ENCODE measurements at places on chromosomes 3 and 15.
A peak's percentile ranks its signal among the peaks of the same experiment; 100 is the strongest.

DNA sequence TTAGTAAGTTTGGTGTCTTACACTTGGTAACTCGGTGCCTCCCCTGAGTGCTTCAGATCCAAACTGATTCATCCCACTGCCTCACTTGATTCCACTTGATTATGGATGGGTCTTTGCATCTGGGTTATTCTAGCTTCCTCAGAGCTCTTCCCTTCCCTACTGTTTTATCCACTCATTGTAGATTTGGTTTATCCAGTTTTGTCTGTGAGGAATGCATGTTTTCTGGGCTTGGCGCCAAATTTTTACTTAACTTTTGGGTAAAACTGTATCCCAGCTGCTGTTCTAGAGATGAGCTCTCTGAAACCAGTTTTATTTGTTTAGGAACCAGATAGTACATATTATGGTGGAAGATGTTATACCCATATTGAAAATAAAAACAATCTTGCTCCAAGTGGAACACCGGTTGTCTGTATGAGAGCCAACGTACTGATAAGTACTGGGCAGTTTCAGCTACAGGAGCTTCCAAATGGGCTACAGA lies 20.9 kb downstream of the RAD54L2 start:
- DNase-seq: peak; percentile 53

DNA sequence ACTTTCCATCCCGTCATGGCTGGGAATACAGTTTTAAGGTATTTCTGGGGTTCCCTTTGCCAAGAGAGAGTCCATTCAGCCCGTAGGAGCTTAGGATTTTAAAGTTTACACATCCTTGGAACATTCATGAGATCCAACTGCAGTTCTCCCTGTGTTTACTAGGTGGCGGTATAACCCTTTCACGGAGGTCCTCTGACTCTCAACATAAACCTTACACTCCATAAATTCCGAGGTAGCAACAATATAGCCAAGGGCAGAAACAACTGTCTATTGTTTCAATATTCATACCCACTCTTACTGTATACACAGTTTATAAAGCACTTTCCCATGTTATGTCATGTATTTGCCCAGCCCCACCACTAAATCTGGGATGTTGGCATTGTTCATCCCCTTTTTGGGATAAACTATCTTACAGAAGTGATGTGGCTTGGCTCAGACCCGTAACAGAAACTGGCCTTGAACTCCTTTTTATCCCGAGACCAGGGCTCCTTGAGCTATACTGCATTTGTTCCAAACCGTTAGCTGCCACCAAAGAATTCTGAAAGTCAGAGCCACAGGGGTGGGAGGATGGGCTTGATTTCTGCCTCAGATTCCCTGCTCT lies 69.2 kb upstream of the COL6A5 start:
- DNase-seq: peak; percentile 69

DNA sequence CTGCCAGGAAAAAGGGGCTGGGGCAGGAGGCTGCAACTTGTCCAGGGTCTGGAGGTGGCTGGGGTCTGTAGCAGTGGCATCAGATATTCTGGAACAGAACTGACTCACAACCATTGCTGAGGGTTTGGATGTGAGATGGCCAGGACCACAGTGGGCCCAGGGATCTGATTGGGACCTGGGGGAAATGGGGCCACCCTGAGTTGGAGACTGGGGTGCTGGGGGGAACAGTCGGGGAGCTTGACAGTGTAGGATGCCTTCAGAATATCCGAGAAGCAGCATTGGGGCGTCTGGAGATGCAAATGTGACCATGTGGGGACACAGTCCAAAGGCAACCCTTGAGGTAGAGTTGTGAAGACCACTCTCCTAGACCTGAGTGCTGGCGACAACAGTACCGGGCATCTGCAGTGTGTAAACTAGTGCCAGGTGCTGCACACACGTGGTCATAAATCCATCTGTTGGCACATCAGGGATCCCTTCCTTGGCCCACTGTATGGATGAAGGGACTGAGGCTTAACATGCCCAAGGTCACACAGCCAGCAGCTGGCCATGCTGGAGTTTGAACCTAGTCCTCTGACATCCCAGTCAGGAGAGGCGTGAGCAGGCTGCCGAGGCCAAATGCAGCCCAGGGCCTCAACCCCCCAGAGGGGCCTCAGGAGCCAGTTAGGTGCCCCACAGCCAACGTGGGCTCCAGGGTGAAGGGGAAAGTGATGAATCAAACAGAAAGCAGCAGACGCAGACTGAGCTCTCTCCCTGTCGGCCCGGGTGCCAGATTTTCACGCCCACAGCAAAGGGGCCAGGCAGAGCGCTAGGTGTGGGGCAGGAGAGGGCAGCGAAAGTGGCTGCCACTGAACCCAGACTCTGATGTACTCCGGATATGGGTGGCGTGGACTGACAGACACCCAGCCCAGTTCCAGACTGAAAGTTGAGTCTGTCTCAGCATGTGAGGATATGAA lies 18.8 kb downstream of the HEMK1 start:
- no peak for DNase-seq

DNA sequence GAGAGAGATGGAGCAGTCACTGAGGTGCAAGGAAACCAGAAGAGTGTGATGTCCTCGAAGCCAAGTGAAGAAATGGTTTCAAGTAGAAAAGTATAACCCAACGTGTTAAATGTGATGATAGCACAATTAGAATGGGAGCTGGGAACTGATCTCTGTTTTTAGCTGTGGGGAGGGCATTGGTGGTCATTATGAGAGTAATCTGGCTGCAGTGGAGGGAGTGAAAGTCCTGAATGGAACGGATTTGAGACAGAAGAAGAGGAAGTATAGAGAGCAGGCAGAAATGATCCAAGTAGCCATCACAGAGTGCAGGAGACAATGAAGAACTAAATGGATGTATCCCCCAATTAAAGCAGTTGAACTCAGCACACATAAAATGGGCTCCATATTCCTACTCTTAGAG lies 235.3 kb downstream of the IGSF11 start:
- DNase-seq: no peak

DNA sequence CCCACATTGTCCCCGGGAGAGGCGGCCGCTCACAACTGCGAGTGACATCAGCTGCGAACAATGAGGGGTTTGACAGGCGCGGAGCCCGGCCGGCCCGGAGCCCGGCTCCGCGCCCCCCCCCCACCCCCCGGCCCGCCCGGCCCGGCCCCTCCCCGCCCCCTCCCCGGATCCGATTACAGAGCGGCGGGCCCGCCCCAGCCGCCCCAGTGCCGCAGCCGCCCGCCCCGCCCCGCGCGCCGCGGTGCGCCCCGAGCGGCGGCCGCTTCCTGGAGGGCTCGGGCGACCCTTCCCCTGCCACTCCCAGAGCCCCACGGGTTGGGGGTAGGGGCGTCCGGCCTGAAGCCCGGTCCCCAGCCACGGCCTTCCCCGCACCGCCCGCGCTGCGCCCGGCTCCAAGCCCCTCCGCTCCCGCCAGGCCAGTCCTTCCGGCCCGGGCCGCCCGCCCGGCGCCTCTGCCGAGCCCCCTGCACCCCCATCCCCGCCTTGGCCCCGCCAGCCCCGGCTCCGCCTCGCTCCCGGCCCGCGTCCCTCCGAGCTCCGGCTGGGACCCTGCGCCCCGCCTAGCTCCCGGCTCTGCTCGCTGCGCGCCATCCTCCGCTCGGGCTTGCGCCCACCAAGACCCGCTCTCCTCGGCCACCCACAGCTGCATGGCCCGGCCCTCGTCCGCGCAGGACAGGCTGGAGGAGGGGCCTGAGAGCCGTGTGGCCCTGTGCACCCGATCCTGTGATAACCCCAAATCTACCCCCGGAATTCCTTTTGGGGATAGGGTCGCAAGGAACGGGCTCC lies at the start of gene PCBP4:
TSS of gene PCBP4 (minus strand) at position 71 of the 786 bp plus-strand sequence. CDS start 6,214 bp downstream, outside the sequence.
- no peak for DNase-seq

GRCh38 chr3:52004163-52004787 lies 8.6 kb upstream of the RPL29 start:
- DNase-seq: no peak

DNA sequence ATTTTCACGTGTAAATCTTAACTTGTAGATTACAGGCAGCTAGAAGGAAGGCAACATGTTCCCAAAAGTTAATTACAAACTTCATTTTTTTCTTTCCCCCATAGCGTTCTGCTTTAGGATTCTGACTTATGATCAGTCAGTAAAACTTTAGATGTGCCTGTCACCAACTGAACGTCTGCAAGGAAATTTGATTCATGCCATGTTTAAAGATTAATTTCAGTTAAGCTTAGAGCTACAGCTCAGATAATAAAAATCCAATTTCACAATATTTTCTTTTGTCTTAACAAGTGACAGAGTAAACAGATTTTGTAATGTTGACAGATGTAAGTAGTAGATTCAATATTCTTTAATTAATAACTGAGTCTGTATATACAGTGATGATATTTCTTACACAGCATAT lies 253.1 kb downstream of the NFKBIZ start:
- DNase-seq: no peak

- DNase-seq: no peak
These were observed 635.0 kb downstream of the ZIC1 start for GRCh38 chr3:148044151-148044550.

GRCh38 chr3:128068156-128068620 lies 16.0 kb downstream of the SEC61A1 start:
- DNase-seq: peak; percentile 69

DNA sequence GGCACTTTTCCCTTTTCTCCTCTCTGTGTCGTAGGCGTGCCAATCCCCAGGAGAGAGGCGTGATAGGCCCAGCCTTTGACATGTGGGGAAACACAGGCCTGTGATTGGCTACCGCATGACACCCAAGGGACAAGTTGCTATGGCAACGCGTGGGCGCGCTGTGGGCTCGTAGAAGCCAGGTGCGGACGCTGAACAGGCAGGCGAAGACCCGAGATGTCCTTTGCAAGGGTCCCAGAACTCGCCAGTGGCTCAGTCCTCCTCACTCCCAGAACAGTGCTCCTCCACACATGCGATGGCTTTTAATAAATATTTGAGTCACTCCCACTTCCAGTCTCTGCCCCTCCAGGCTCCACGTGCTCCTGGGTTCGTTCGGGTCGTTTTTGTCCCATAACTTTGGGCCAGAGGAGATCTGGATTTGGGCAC lies 4.2 kb downstream of the SLC51B start:
- peak; percentile 92 for DNase-seq

- peak; percentile 39 for DNase-seq
These were observed 81.3 kb downstream of the CADPS start for GRCh38 chr3:62793946-62794345.

GRCh38 chr15:70477750-70478250 lies 285.6 kb downstream of the UACA start:
- no peak for DNase-seq

- DNase-seq: peak; percentile 67
These were observed 781 bp upstream of the DAG1 start for GRCh38 chr3:49469037-49469935.

GRCh38 chr3:57078344-57078634 lies 17.8 kb downstream of the SPATA12 start:
- peak; percentile 82 for DNase-seq

- DNase-seq: no peak
These were observed 277.9 kb upstream of the SEMA6D start for GRCh38 chr15:47439146-47440111.

DNA sequence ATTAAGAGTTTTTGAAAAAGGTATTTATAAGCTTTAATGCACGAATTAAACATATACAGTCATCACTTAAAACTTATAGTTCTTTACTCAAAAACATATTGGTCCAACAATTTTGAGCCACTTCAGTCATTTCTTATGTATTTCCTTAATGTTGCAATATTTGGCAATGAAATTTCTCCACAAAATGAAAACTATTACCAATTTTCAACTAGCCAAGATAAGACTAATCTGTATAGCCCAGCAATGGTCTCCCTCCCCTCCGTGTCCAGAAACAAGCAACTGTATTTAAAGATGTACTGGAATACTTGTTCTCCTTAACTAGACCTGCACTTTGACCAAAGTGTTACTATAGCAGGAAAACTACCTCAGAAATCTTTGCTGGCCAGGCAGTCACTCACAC lies 9.2 kb downstream of the ARF4 start:
- DNase-seq: no peak

- DNase-seq: no peak
These were observed 492.4 kb downstream of the MCTP2 start for GRCh38 chr15:94723801-94724200.

DNA sequence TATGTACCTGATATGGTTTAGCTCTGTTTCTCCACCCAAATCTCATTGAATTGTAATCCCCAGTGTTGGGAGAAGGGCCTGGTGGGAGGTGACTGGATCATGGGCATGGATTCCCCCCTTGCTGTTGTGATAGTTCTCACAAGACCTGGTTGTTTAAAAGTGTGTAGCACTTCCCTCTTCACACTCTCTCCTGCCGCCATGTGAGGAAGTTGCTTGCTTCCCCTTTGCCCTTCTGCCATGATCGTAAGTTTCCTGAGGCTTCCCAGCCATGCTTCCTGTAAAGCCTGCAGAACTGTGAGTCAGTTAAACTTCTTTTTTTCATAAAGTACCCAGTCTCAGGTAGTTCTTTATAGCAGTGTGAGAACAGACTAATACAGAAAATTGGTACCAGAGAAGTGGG lies 93.1 kb downstream of the C3orf70 start:
- no peak for DNase-seq
